ENCODE measurements at places on chromosomes 7 and 10.

DNA sequence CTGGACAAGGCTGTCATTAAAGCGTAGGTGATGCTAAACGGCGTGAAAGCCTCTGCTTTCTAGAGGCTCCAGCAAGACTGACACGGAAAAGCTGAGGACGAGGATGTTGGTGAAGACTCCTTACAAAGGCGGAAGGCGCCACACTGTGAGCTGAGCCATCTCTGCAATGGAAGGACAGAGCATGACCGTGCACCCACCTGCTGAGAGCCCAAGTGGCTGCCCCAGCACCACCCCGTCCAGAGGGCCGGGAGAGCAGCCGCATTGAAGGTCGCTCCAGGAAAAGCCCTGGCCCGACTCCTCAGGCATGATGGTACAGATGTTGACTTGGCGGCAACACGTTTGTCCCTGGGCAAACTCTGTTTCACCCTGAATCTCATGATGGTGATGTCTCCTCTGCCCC lies 492.7 kb downstream of the DNAJB6 start:
- no peak for DNase-seq

GRCh38 chr7:121329191-121330052 lies 622 bp downstream of the WNT16 start:
- DNase-seq = no peak

DNA sequence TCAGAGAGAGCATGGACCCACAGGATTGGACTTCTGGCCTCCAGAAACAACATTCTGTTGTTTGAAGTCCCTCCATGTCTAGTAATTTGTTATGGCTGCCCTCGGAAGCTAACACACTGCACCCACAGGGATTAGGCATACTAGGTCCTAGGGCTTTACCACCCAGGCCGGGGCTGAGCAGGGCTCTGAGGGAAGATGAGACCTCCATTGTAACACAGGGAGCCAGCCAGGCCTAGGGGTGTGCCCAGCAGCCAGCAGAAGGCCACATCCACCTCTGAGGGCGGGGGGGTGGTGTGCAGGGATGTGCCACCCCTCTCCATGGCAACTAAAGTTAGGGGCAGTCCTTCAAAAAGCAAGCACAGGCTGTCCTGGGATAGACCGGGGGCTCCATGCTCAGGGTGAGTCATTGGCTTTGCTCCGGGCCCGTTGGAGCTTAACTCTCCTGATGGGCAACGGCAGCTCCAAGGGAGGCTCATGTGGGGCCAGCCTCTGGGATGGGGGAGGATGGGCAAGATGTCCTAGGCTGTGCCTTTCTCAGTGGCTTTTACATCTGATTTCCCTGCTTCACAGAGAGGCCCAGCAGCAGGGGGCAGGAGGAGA lies 96.6 kb upstream of the GPR26 start:
- DNase-seq = no peak

GRCh38 chr7:113698556-113699220 lies 220.1 kb downstream of the PPP1R3A start:
- DNase-seq = no peak

- DNase-seq = no peak
Observed at GRCh38 chr7:34655384-34655783, 2.6 kb upstream of the NPSR1 start.

DNA sequence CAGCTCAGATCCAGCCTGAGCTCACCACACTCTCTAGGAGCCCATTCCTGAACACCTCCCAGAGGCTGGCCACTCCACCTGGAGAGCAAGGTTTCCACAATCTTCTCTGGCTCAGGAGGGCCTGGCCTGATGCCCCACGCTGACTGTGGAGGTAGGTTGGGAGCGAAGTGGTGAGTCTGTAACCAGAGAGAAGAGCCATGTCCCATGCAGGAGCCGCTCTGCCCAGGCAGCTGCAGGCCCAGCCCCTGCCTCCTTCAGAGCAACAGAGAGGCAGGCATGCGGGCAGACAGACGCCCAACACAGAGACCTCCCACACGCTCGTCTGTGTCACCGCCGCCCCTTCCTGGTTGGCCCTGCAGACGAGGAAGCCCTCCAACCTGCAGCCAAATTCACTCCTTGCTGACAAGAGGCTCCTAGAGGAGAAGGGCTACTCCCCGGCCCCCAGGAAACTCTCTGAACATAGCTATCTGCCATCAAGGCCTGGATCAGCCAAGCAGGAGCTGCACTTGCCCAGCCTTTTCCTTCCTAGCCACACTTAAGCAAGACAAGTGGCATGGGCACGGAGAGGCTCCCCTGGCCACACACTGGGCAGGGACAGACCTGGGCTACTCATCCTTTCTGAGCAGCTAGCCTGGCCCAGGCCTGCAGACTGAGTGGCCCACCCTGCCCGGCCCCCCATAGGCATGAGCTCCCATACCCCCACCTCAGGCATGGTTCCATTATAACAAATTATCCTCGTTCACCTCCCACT lies 101.9 kb downstream of the GRID1 start:
- no peak for DNase-seq

DNA sequence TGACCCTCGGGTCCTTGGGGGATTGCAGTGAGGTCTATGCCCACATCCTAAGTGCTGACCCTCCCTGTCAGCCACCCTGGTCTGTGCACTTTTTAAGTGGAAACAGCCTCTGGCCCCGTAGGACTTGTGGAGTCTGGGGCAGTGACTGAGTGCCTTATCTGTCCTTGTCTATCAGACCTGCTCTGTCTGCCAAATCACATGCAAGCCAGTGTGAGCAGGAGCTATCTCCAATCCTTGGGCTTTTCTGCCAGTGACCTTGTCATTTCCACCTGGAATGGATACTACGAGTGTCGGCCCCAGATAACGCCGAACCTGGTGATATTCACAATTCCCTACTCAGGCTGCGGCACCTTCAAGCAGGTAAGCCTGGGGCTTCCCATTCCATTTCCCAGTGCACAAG lies 62.7 kb downstream of the C10orf120 start:
- no peak for DNase-seq

DNA sequence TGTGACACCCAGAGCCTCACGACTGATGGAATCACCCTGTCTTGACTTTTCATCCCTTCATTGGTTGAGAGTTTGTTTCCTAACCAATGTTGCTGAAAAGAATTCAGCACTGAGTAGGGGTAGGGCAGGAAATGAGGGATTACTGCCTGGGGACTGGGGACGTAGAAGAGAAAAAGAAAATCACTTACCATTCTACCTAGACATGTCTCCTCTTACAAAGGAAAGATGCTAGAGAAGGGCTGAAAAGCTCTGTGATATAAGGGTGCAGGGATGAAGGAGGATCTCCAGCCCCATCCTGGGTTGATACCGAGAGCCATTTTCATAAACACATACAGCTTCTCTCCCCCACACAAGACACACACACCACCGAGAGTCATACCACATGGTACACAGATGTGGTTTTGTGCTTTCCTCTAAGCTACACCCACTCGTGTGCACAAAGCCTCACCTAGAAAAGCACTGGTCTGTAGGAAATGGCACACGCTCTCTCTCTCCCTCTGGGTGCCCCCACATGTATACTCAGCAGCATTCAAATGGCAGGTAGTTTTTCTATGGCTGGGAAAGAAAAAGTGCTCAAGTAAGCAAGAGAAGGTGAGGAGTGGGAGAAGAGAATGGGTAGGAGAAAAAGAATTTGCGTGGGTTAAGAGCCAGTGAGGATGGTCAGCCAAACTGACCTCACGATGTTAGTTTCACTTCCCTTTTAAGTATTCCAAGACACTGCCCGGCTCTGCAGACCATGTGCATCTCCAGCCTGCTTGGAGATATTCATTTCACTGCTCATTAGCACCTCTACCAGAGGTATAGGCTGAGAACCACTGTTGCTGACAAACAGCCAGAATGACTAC lies 85.8 kb downstream of the CALD1 start:
- no peak for DNase-seq

- no peak for DNase-seq
Observed at GRCh38 chr7:142869434-142869833, 14.6 kb downstream of the EPHB6 start.

DNA sequence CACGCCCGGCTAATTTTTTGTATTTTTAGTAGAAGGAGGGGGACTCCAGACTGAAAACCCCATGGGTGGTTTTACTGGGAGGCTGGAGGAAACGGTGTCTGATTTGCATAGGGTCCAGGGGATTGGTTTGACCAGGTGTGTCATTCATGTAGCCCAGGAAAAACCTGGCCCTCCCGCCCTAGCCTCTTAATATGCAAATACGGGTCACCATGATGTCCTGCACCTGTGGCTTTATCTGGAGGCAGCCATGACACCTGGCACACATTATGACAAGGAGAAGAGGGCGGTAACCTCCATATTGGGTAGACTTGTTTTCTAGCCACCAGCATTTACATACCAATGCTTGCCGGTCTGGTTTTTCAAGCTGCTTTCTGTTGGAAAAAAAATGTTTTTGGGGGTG lies 68.0 kb downstream of the TRIL start:
- DNase-seq = no peak

GRCh38 chr10:74839708-74840107 lies 13.3 kb downstream of the KAT6B start:
- DNase-seq = no peak

GRCh38 chr7:47389171-47389922 lies 192.6 kb downstream of the TNS3 start:
- DNase-seq = no peak

GRCh38 chr7:40279991-40280390 lies 145.2 kb downstream of the SUGCT start:
- DNase-seq = no peak

- no peak for DNase-seq
Observed at GRCh38 chr7:105163718-105164117, 149.7 kb downstream of the KMT2E start.

DNA sequence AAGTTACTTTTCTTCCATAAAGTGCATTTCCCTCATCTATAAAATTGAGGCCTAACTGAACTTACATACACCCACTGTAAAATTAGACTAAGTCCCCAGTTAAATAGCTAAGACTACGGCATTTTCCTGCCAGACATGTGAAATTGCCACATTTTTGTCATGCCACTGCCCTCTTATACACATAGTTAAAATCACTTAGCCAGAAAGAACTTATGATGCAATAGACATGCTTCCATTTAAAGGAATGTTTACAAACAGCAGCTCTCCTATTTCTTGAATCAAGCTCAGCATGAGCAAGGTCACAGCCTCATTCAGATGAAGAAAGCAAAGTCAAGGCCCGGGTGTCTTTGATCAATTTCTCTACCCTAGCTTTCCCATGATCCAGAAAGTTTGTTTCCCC lies 175.7 kb downstream of the LRRN3 start:
- no peak for DNase-seq

DNA sequence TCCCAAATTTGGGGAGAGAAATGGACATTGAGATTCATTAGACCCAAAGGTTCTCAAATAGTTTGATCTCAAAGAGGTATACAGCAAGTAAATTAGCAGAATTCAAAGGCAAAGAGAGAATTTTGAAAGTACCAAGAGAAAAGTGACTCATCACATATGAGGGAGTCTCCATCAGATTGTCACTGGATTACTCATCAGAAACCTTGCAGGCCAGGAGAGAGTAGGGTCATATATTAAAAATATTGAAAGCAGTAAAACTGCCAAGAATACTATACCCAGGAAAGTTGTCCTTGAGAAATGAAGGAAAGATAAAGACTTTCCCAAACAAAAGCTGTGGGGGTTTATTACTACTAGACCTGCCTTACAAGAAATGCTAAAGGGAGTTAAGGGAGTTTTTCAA lies 140.6 kb downstream of the TMEM168 start:
- DNase-seq = no peak

DNA sequence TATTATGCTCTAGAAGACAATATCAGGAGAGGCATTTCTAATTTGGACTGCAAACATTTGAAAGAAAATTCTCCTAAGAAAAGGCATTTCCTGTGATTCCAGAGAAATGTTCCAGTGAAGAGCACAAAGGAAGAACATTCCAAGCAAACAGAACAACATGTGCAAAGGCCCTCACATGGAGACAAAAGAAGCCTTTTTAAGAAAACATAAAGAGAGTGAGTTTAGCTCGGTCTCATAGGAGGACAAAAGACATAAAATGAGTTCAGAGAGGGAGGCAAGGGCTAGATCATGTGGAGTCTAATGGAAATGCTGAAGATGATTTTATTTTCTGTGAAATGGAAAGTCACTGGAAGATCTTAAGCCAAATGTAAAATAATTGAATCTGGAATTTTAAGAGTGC lies 269.8 kb upstream of the HGF start:
- no peak for DNase-seq

- DNase-seq = no peak
Observed at GRCh38 chr10:78821052-78821451, 247.7 kb upstream of the ZMIZ1 start.

- DNase-seq = no peak
Observed at GRCh38 chr7:77476871-77477270, 60.2 kb upstream of the PTPN12 start.

- no peak for DNase-seq
Observed at GRCh38 chr10:126242397-126243260, 145.6 kb downstream of the ADAM12 start.

DNA sequence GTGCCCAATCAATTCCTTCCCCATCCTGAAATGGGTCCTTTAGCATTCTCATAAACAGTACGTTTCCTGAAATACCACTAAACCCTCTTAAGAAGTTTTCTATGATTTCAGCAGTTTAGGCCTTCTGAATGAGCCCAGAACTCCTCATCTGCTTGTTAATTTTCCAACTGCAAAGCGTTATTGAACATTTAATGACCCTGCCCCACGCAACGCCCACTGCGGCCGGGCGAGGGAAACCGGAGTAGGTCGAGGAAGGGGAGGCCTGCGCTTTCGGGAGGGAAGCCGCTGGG lies 608 bp upstream of the UBN2 start:
- DNase-seq = no peak

DNA sequence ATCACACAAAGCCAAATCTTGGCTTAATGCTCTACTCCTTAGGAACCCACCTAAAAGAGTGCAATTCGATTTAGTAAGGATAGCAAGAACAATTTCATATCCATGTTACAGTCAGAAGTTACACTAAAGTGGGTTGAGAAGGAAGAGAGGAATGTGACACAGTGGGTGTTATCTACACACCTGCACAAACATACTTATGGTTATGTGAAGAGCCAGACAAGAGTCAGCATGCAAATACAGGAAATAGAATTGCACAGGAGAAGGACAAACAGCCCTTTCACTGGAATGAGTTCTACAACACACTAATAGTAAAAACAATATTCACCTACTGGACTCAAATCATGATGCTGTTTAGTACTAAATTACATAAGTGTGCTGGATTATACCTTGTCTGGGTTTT lies 262.8 kb downstream of the DGKB start:
- DNase-seq = peak; percentile 13

DNA sequence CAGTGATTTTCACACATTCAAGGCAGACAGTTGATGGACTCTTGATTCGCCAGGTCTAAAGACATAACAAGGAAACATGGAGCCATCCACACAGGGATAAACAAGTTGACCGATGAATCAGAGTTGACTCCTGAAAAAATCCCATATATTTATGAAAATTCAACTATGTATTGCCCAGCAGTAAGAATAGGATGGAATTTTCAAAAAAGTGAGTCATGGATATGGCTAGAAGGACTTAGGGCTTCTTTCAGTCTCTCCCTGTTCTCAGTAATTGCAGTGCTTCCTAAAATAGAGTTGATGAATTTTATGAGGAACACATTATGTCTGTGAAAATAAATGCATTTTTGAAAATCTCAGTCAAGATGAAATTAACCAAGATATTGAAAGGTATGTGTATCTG lies 301.2 kb downstream of the PLXDC2 start:
- no peak for DNase-seq

- DNase-seq = no peak
Observed at GRCh38 chr10:26112532-26112931, 104.0 kb upstream of the GAD2 start.

- no peak for DNase-seq
Observed at GRCh38 chr10:23199768-23200511, 7.8 kb downstream of the PTF1A start.

GRCh38 chr10:63711867-63712716 lies 190.9 kb downstream of the REEP3 start:
- peak; percentile 21 for DNase-seq

Measured in NCI-H187 treated with DMSO at 0.1 percent for 48 hours (cell line).